Hypothalamus (tissue), 51 donors: ENCODE measurements at places on chromosomes 3 and 15.

GRCh38 chr3:118544458-118544857, 490.2 kb downstream of the IGSF11 start:
- DNase-seq = no peak

- DNase-seq = no peak
Measured at GRCh38 chr15:41861736-41862356, 23.2 kb downstream of the PLA2G4B start.

- DNase-seq = no peak
Measured at GRCh38 chr3:82053236-82053635, 291.8 kb upstream of the GBE1 start.

DNA sequence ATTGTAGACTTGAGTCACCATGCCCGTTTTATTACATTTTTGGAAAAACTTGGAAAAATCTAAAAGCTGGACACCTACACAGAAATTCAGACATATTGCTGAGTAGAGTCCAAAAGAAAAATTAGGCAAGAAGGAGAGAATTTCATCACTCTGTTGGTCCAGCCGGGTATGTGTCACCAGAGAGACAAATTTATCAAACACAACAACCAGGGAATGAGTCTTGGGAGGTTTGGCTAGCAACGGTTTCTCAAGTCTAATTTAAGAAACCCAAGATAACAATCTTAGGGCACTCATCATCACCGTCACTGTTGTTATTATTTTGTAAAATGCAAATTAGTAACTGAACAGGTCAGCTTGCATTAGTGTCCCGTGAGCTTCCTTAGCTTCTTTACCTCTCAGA, 197.5 kb upstream of the C2CD4B start:
- no peak for DNase-seq

GRCh38 chr15:68187559-68187958, 17.6 kb downstream of the CALML4 start:
- DNase-seq = no peak

GRCh38 chr3:105158286-105158685, 208.4 kb upstream of the ALCAM start:
- no peak for DNase-seq

DNA sequence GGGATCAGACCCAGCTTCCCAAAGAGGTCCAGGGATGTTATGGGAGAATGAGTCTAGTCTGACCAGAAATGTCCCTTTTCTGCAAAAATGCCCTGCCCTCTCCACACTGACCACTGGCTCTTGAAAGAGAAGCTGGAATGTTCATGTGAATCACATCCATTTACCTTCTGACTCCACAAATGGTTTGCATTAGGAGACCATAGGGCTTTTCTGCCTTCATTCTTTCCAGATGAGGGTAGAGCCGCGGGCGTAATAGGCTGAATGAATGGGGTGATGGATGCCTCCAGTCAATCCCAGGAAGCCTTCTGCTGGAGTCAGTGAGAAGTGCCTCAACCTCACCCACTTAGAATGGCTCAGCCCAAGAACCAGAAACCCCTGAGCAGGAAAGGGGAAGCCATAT, 47.2 kb upstream of the IREB2 start:
- DNase-seq = no peak

DNA sequence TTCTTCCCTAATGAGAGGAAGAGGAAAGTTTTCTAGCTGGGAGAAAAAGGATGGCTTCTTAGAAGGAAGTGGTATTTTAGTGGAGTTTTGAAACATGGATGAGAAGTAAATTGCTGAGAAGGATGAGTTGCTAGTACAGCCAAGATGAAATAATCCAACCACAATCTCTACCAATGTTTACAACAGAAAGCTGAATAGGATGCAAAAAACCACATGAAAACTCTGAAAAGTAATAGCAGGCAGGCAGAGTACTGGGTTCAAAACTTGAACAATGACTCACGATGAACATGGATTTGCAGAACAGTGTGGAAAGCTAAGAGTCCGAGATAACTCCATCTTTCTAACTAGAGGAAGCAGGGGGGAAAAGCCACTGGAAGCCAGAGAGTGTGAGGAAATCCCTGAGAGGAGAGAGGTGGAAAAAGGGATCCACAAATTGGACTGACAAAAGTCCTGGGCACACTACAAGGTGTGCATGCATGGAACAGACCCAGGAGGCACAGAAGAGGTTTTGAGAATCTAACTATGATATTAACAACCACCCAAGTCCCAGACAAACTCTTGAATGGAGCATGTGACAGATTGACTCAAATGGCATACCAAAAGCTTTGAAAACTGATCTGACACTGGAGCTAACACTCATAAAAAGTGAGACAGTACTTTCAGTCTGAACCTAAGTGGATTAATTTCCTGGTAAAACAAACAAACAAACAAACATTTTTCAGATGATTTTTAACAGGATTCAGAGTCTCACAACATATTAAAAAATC, 76.7 kb downstream of the ST6GAL1 start:
- no peak for DNase-seq

DNA sequence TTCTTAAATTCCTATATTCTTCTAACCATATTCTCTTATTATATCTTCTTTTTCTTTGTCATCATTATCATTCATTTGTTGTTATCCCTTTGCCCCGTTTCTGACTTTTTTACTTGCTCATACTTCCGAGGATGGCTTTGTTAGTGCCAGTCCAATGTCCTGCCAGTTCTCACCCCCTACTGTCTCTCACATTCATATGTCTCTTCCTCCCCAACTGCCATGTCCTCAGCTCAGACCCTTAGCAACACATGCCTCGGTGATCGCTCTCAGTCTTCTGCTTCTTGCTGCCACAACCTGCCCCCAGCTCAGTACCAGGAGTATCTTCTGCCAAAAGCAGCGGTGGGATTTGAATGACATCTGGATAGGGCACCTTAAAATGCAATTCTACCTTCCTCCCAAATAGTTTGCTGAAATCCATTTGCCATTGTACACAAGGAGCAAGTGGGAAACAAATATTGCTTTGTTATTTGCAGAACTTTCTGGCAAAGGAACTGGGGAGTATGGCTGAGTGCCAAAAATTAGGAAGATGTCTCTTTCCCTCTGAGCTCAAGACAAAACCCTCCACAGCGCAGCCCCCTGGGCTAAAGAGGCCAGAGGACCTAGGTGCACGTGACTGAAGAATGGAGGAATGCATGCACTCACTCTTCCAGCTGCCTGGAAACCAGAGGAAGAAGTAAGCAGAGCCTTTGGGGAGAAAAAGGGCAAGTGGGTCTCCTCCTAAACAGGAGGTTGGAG, 57.7 kb upstream of the CTNNB1 start:
- no peak for DNase-seq

GRCh38 chr15:45351227-45351626, 27.1 kb downstream of the GATM start:
- no peak for DNase-seq
